B cell (primary cell): ENCODE measurements at places on chromosomes 1 and 21. TPM values are rescaled to one million over a fixed set of nuclear protein-coding genes. Genes with fewer than 3 reads are reported as not detected.

The G0S2 gene
- 6.2 and 9.4 TPM in 2 replicates for polyA plus RNA-seq

The ENO1 gene
- polyA plus RNA-seq: 153 and 193 TPM in 2 replicates

The ASCL5 gene
- not detected in 2 replicates for polyA plus RNA-seq

The VAV3 gene
- polyA plus RNA-seq: 14.8 and 20.0 TPM in 2 replicates

The CLDN8 gene
- not detected in 2 replicates for polyA plus RNA-seq

The NCSTN gene
- 110 and 113 TPM in 2 replicates for polyA plus RNA-seq

The MAP10 gene
- 0.50 and 0.60 TPM in 2 replicates for polyA plus RNA-seq

The TTC39A gene
- polyA plus RNA-seq: not detected in 2 replicates

The NR1I3 gene
- not detected in 2 replicates for polyA plus RNA-seq

The LHX8 gene
- polyA plus RNA-seq: not detected in 2 replicates

The ABCG1 gene
- polyA plus RNA-seq: 8.7 and 14.4 TPM in 2 replicates

The AMY2A gene
- not detected in 2 replicates for polyA plus RNA-seq

The JAM2 gene
- 1.5 and 17.3 TPM in 2 replicates for polyA plus RNA-seq

The VCAM1 gene
- polyA plus RNA-seq: not detected in 2 replicates

The FCRL6 gene
- 0.81 and 1.2 TPM in 2 replicates for polyA plus RNA-seq

The C1orf94 gene
- polyA plus RNA-seq: not detected in 2 replicates

The SPOCD1 gene
- 0.25 TPM in 1 of 2 replicates, not detected in the other for polyA plus RNA-seq

The RGS1 gene
- 180 and 194 TPM in 2 replicates for polyA plus RNA-seq

The IL20 gene
- polyA plus RNA-seq: not detected in 2 replicates

The CTSK gene
- polyA plus RNA-seq: 6.0 and 9.2 TPM in 2 replicates
